Right renal cortex interstitium (tissue), 3 donors: ENCODE measurements at places on chromosomes 2 and 18. TPM values are rescaled to one million over a fixed set of nuclear protein-coding genes. Genes with fewer than 3 reads are reported as not detected.

- DNase-seq: no peak
Measured at GRCh38 chr2:239805414-239805813, 219.7 kb downstream of the NDUFA10 start.

- no peak for DNase-seq
Measured at GRCh38 chr2:157809212-157809611, 66.9 kb downstream of the ACVR1 start.

DNA sequence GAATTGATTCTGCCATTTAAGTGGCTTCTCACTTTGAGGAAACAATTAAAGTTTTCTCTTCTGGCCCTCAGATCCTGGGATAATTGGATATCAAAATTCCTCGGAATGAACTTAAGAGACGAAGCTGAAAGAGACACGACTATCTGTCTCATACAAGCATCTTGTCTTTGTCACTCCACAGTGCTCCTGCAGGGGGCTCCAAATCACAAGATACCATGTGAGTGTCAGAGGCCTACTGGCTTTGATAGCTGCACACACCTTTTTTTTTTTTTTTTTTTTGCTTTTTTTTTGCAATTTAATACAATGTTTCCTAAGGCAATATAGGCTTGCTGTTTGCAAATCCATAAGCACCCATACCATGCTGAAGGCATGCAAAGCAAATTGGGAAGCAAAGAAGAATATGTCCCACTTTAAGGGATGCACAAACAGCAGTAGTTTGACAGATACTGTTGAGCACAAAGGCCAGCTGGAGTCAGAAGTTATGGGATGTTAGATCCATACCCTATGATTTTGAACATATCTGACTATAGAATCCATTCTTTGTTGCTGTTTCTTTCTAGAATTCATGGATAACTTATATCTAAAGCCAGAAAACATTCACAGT is 109.0 kb upstream of the CBLN2 start:
- DNase-seq: peak; percentile 10

GRCh38 chr2:20172273-20173055 is 52.5 kb downstream of the SDC1 start:
- DNase-seq: no peak

- DNase-seq: no peak
Measured at GRCh38 chr2:21837168-21837960, 713.6 kb downstream of the TDRD15 start.

DNA sequence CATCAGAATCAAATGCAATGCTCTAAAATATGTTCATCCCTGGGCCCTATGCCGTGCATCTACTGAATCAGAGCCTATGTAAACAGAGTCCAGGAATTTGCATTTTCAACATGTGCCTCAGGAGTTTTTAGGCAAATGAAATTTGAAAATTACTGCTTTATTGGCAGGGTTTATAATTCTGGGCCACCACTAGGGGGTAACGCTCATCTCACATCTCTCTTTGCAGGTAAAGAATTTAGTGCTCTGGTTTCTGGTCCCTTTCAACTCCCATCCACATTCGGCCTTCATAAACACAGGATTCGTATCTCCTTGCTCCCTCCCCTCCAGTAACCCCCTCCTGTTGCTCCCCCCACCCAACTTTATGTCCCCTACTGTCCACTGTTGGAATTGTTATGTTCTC is 49.3 kb downstream of the LYPD6B start:
- no peak for DNase-seq

DNA sequence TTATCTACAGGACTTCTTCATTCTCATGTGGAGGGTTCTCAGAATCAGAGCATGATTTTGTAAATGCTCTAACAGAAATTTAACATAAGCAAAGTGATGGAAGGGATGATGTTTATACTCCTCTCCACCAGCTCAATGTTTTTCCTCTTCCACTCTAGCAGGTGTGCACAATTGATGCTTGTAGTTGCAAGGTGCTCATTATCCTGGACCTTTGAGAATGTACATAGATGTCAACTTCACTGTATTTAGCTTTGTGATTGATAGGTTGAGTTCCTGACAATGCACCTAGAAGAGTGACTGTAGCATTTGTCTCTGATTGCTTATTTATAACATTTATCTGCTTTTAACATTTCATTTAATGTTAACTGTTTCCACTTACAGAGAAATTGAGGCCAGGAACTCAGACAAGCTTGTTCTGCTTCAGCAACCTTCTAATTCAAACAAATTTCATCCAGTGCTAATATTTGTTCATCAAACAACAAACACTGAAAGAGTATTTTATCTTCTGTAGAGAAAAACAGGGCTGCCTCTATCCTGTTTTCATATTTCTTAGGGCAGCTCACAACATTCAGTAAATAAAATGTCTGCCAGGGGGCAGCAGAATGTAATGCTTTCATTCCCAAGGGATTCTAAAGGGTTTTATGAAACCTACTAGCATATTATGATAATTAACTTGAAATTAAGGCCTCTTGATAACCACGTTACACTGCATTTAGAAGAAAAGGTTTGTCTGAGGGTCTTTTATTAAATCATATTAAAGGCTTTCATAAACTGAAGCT is 127.9 kb upstream of the NOL4 start:
- no peak for DNase-seq

DNA sequence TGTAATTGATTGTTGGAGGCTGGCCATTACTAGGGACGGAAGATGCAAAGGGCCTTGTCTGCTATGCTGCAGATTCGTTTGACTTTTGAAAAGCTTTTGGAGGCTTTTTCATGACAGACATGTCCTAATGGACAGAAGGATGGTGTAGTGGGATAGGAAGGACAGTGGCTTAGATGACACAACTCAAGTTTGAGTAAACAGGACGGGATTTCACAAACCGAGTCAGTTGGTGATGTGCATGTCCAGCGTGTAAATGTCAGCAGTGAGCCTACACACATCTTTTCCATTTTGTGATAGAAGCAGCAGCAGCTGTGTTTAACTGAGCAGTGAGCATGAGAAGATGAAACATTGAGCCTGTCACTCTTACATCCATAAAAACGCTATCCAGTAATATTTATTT is 76.0 kb downstream of the NCK2 start:
- DNase-seq: no peak

GRCh38 chr18:79385708-79386341 is 9.9 kb upstream of the NFATC1 start:
- DNase-seq: no peak

DNA sequence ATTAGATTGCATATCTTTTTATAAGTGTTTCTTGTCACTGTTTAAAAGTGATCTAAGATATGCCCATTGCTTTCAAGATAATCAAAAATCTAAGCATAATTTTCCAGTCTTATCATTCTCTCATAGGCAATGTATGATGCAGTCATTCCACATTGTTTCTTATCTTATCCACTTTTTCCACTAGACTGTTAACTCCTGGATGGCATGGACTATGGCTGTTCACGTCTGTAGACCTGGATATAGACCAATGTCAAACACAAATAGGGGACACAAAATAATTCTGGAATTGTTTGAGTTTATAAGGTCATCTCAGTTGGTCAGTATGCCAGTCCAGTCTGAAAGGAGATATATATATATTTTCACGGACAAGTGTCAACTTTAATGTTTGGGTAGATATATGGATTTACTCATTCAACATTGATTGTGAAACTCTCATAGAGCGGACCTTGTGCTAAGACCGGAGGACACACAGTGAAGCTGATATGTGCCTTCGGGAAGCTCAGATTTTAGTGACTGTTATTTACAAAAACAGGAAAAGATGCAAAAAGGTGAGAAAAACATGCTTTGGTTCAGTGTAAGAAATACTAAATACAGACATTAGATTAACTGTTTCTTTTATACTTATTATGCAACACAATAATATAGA is 689.4 kb upstream of the SLC8A1 start:
- no peak for DNase-seq

GRCh38 chr2:84971510-84972206 is 697 bp downstream of the KCMF1 start:
- DNase-seq: peak; percentile 47

DNA sequence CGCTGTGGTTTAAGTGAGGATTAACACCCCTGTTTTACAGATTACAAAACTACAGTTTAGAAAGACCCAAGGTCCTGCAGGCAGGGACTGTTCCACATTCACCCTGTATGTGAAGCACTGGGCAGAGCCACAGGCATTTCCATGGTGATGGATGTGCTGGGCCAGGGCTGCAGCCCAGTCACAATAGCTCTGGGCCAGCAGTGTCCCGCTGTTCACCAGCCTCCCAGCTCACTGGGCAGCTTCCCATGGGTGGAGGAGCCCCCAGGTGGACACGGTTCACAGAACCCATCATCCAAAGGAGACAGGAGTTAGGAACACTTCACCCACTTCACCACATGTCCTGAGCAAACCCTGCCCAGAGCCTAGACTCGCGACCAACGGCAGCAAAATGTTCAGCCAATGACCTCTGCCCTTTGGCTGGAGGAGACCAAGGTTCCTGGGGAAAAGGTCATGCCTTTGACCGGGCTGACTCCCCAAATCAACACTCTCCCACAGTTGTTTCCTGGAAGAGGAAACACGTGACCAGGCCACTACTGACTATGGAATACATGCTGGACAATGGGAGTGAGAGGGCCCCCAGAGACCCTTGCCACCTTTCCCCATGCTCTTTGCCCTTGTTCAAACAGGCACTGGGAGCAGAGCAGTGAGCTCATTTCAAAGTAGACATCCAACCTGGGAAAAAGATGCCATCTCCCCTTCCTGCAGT is 28.0 kb upstream of the SLC35F6 start:
- no peak for DNase-seq

DNA sequence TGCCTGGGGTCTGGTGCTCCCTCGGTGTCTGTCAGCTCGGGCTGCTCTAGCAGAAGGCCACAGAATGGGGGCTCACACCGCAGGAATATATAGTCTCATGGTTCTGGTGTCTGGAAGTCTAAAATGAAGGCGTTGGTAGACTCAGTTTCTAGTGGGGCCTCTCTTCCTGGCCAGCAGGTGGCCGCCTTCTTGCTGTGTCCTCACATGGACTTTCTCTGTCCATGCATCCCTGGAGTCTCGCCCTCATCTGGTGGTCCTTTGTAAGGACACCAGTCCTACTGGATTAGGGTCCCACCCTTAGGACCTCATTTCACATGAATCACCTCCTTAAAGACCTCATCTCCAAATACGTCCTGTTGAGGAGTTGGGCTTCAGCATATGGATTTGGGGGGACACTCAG is 65.7 kb downstream of the RRM2 start:
- no peak for DNase-seq

DNA sequence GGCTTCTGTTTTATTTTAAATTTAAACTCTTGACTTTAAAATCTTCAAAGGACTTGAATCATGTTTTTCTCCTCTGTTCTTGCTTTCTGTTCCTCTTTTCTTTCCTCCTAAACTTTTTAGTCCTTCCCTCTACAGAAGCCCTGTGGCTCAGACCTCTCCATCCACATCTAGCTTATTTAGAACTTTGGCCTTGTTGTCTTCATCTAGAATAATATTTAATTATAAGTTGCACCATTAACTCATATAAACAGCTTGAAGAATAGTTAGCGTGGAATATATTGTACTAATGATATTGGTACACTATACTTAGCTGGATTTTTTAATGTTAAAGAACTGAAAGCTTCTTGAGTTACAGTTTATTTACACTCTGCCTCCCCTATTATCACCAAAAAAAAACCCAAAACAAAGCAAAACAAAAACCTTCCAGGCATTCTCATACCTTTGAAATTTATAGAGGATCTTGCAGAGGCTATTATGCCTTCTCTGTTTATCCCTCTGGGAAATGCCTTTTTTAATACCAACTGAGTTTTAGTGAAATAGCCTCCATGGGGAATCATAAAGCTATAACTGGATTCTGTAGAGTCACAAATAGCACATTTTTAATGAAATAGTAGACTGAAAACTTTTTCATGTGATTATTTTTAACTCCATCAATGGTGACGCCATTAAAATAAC is 9.2 kb upstream of the CCDC141 start:
- no peak for DNase-seq

- no peak for DNase-seq
Measured at GRCh38 chr2:85754313-85755095, 713 bp downstream of the ATOH8 start.

DNA sequence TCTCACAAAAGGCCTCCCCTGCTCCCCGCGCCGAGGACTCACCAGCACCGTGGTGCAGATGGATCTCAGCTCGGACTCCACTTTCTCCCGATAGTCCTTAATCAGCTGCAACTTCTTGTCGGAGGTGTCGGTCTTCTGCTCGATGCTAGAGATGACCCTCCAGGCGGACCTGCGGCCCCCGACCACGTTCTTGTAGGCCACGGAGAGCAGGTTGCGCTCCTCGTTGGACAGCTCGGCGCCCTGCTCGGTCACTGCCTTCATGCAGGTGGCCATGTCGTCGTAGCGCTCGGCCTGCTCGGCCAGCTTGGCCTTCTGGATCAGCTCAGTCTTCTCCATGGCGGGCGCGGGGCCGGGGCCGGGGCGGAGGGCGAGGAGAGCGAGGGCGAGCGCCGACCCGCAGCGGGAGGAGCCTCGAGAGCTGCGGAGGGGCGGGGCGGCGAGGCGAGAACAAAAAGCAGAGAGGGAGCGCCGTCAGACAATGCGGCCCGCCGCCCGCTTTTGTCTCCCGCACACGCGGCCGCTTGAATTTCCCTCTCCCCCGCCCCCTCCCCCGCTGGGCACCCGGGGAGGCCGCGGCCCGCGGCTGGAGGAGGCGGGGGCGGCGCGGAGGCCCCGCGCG is 571 bp downstream of the YWHAQ start:
- DNase-seq: no peak

- DNase-seq: no peak
Measured at GRCh38 chr2:16244153-16244965, 304.0 kb downstream of the MYCN start.

DNA sequence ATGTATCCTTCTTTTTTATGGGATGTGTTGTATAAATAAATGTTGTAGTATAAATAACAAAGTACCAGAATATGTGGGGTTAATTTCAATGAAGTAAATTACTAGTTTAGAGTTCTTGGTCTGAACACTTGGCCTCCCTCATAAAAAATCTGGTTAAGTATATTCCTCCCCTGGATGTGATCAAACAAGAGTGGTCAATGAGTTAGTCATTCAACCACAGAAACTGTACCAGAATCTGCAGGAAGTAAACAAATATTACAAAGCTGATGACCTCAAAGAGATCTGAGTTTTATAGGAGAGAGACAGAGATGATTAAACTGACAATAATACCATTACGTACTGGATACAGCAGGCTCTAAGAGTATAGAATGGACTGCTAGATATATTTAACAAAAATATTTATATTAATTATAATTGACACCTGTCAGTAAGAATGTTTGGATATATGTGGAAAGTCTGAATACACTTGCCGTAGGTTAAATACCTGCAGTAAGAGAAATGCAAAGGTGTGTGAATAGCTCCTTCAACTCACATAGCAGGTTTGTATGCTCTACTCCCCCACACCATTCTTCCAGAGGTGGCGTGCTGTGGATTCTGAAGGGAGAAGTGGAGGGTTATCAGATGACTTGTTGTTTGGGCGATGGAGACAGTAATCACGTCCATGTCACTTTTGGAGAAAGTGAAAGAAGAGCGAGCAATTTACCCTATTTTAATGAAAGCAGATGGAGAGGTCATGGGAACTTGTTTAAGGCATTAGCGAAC is 108.3 kb upstream of the LRATD1 start:
- DNase-seq: no peak

SPHKAP gene
- polyA plus RNA-seq: 2.5 TPM

ITPRIPL1 gene
- 5.5 TPM for polyA plus RNA-seq

LBX2 gene
- polyA plus RNA-seq: 3.5 TPM

PMAIP1 gene
- 3.8 TPM for polyA plus RNA-seq

GPN1 gene
- 67.3 TPM for polyA plus RNA-seq
